Urothelium cell line (cell line): ENCODE measurements at places on chromosomes 2 and 18.

- DNase-seq = no peak
Measured at GRCh38 chr2:220341014-220341413, 713.6 kb downstream of the SLC4A3 start.

DNA sequence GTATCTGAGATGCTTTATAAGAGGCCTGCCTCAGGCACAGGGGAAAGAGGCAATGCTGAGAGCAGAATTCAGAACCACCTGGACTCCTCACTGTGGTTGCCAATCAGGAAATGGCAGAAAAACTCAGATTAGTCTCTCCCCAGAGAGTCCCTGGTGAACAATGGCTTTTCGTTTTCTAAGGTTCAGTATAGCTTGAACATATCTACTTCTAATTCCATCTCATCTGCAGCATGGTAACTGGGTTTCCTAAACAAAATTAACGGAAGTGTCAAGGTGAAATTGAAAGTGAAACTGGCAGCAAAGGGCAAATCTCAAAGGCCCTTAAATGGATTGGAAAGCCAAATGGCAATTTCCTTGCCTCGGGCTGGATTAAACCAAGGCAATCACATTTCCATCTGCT lies 480.2 kb upstream of the ACVR2A start:
- peak; percentile 18 for DNase-seq

- no peak for DNase-seq
Measured at GRCh38 chr2:19865151-19865550, 36.6 kb downstream of the TTC32 start.

DNA sequence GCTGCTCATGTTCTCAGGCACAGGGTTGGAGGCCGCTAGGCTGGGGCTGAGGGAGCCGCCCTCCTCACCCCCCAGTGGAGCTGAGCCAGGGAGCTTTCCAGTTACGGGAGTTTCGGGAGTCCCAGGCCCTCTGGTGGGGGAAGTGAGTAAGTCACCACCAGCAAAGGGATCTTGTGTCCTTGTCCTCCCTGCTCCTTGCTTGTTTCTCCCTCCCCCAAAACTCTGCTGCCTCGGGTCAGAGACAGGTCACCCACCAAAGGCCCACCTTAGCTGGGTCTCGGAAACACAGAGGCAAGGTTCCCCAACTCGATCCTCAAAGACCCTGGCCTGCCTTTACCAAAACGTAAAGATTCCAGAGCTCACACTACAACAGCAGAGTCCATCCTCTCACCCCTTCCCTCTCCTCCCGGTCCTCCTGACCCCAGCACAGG lies 60.5 kb upstream of the POMC start:
- peak; percentile 93 for DNase-seq

DNA sequence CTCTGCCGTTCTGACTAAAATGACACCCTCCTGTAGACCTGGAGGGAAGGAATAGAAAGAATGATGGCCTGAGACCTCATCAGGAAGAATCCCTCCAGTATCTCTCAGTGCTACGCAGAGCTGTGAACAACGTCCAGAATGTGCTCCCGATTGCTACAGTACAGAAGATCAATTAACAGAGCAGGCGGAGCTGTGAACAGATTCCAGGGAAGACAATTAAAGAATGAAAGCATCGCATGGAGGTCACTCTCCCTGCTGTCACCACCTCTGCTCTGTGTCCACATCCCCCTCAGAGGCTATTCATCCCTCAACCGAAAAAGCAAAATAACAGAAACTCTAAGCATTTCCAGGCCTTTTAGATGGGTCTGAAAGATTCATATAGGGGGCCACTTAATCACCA lies 481.0 kb downstream of the EIPR1 start:
- DNase-seq = no peak

- no peak for DNase-seq
Measured at GRCh38 chr2:131010566-131010965, 82.7 kb downstream of the FAM168B start.
